A549 treated with dexamethasone at 1 μM for 4 hours (cell line): ENCODE measurements at places on chromosomes 4 and X. TPM values are rescaled to one million over a fixed set of nuclear protein-coding genes. Genes with fewer than 3 reads are reported as not detected.

Gene ZNF630
- total RNA-seq: 0.27 to 0.38 TPM (median 0.34 TPM) in 5 replicates

Gene OPRPN
- not detected in 5 replicates for total RNA-seq

Gene FAM47A
- total RNA-seq: not detected in 5 replicates

Gene F11
- not detected in 5 replicates for total RNA-seq

Gene GLRA2
- not detected in 5 replicates for total RNA-seq

Gene MAPK10
- total RNA-seq: 0.27 to 0.75 TPM (median 0.47 TPM) in 5 replicates

Gene CTAG1B
- not detected in 5 replicates for total RNA-seq

Gene PGAM4
- total RNA-seq: 0.34 to 0.67 TPM (median 0.37 TPM) in 5 replicates

Gene NALF2
- total RNA-seq: 4.8 to 5.9 TPM (median 5.7 TPM) in 5 replicates

Gene SSX3
- not detected in 5 replicates for total RNA-seq

Gene VCX
- 0.13 TPM in 1 of 5 replicates, not detected in the others for total RNA-seq

Gene RADX
- 0.05 to 0.17 TPM (median 0.12 TPM) in 4 of 5 replicates, not detected in the other for total RNA-seq

Gene MAOA
- 0.59 to 0.87 TPM (median 0.79 TPM) in 5 replicates for total RNA-seq

Gene SSX2
- total RNA-seq: not detected in 5 replicates

Gene NPY1R
- total RNA-seq: 0.07 to 0.17 TPM (median 0.11 TPM) in 3 of 5 replicates, not detected in the others

Gene OTC
- not detected in 5 replicates for total RNA-seq

Gene PPP2R2C
- total RNA-seq: 26.5 to 43.3 TPM (median 41.1 TPM) in 5 replicates

Gene FIP1L1
- 30.8 to 37.6 TPM (median 34.7 TPM) in 5 replicates for total RNA-seq

Gene FGA
- total RNA-seq: 20.0 to 25.7 TPM (median 20.2 TPM) in 5 replicates

Gene CDS1
- 0.33 to 0.63 TPM (median 0.60 TPM) in 5 replicates for total RNA-seq

Gene CLNK
- not detected in 5 replicates for total RNA-seq

Gene POLN
- total RNA-seq: 0.55 to 0.77 TPM (median 0.67 TPM) in 5 replicates

Gene NXT2
- 7.9 to 10.7 TPM (median 9.1 TPM) in 5 replicates for total RNA-seq

Gene REPS2
- 0.65 to 1.9 TPM (median 1.4 TPM) in 5 replicates for total RNA-seq

Gene CXCL8
- 3.7 to 9.1 TPM (median 5.3 TPM) in 5 replicates for total RNA-seq

Gene MTM1
- total RNA-seq: 5.3 to 6.8 TPM (median 6.5 TPM) in 5 replicates

Gene BRS3
- total RNA-seq: not detected in 5 replicates

Gene FAM114A1
- total RNA-seq: 23.2 to 39.7 TPM (median 37.5 TPM) in 5 replicates

Gene PCSK1N
- 16.0 to 47.0 TPM (median 40.7 TPM) in 5 replicates for total RNA-seq

Gene ARHGAP36
- not detected in 5 replicates for total RNA-seq

Gene XAGE2
- total RNA-seq: not detected in 5 replicates

Gene AMOT
- total RNA-seq: 0.02 to 0.05 TPM (median 0.03 TPM) in 4 of 5 replicates, not detected in the other

Gene MRPL1
- 22.1 to 25.6 TPM (median 22.8 TPM) in 5 replicates for total RNA-seq

Gene CACNA1F
- not detected in 5 replicates for total RNA-seq

Gene FAM200B
- total RNA-seq: 27.2 to 34.1 TPM (median 29.3 TPM) in 5 replicates

Gene FREM3
- not detected in 5 replicates for total RNA-seq

Gene FAM9B
- 0.06 to 0.09 TPM in 2 of 5 replicates, not detected in the others for total RNA-seq

Gene GIMD1
- total RNA-seq: not detected in 5 replicates

Gene PDLIM3
- total RNA-seq: 0.08 to 0.27 TPM (median 0.14 TPM) in 5 replicates

Gene FABP2
- not detected in 5 replicates for total RNA-seq

Gene TMEM154
- total RNA-seq: 0.03 to 0.20 TPM (median 0.09 TPM) in 4 of 5 replicates, not detected in the other

Gene JAKMIP1
- total RNA-seq: 0.08 TPM in 1 of 5 replicates, not detected in the others

Gene RPGR
- 12.4 to 16.5 TPM (median 15.4 TPM) in 5 replicates for total RNA-seq

Gene AR
- 2.8 to 4.3 TPM (median 3.6 TPM) in 5 replicates for total RNA-seq

Gene IL2
- not detected in 5 replicates for total RNA-seq

Gene TXLNG
- 15.3 to 18.5 TPM (median 16.3 TPM) in 5 replicates for total RNA-seq

Gene SLC30A9
- 26.4 to 34.5 TPM (median 32.4 TPM) in 5 replicates for total RNA-seq

Gene PPP4R3C
- not detected in 5 replicates for total RNA-seq

Gene JADE3
- 10.4 to 14.0 TPM (median 12.7 TPM) in 5 replicates for total RNA-seq

Gene CRMP1
- 3.9 to 5.3 TPM (median 4.9 TPM) in 5 replicates for total RNA-seq

Gene USP51
- 0.46 to 0.67 TPM (median 0.54 TPM) in 5 replicates for total RNA-seq

Gene ATP2B3
- total RNA-seq: 0.07 to 0.15 TPM (median 0.13 TPM) in 5 replicates

Gene LANCL3
- not detected in 5 replicates for total RNA-seq

Gene CSAG1
- 0.16 to 0.53 TPM (median 0.28 TPM) in 5 replicates for total RNA-seq

Gene TENM3
- 1.2 to 2.7 TPM (median 1.9 TPM) in 5 replicates for total RNA-seq
